Naive thymus-derived CD4-positive, alpha-beta T cell (primary cell): ENCODE measurements at places on chromosomes 11 and 22.

DNA sequence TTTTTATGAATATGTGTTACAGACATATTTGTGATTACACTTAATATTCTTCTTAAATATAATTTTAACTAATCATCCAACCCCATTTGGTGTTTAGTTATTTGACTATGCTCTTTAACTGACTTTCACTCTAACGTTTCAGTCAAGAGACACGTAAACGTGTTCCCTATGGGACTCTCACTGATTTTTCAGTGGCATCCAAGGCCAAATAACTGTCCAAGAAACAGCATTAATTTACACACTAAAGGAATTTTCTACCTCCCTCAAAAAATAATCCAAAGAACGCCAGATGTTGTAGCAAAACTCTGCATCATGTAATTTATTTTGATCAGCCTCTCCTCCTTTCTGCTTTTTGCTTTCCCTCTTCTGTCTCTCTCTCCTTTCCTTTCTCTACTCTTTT, 44.0 kb upstream of the NOX4 start:
- no peak for DNase-seq

- no peak for DNase-seq
These were observed 65.1 kb upstream of the RASD2 start for GRCh38 chr22:35475545-35475944.

DNA sequence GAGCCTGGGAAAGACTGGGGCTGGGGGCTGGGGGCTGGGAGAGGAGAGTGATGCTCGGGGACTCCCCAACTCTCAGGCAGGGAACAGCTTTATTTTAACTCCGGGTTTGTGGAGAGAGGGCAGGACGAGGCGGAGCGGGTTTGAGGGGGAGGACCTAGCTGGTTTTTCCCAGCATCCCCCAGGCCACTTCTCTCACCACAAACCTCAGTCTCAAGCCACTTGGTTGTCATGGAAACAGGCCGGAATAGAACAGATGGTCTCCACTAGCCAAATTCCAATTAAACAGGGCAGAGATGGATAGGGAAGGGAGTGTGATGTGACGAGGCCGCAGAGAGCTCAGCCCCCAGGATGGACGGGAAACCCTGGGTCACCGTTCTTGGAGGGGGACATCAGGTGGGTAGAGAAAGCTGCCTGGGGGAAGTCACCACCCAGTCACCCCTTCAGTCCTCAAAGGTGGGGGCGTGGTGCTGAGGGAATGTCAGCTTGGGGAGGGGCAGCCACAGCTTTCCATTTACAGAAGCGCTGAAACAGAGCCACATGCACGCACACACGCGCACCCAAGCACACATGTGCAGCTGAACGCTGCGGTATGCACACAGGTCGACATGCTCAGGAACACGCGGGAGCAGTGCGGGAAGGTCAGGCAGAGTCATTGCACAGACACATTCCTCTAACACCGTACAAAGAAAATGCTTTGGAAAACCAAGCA, 19.2 kb downstream of the NECTIN1 start:
- DNase-seq, result no peak

- peak; percentile 33 for DNase-seq
These were observed 8.2 kb downstream of the UPB1 start for GRCh38 chr22:24503137-24503842.

- no peak for DNase-seq
These were observed 26.8 kb downstream of the CLDN25 start for GRCh38 chr11:113806406-113806805.

DNA sequence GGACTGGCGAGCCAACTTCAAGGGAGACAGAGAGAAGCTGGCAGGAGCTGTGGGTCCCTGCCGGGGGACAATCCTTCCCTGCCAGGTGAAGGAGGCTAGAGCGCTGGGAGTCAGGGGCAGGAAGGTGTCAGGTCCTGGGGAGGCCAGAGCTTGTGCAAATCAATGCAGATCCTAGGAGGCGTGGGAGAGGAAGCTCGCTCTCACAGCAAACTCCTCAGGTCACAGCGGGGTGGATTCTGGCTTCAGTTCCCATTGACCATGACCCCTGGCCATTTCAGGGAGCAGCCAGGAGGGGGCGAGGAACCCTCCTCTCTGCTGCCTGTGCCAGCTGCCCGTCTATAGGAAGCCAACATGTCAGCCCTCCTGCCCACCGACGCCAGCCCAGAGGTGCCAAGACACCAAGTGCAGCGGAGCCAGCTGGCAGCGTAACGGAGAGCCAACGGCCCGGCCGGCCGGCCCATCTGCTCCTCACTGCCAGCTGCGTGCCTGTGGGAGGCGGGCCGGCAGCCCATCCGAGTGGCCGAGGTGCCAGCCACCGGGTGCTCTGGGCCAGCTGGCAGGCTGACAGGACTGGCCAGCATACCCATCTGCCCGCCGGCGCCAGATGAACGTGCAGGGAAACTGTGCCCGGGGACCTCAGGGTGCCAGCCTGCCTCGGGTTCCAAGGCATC, 374.8 kb downstream of the MIAT start:
- DNase-seq, result no peak

GRCh38 chr22:47369431-47370015, 607.1 kb downstream of the TBC1D22A start:
- DNase-seq, result no peak

DNA sequence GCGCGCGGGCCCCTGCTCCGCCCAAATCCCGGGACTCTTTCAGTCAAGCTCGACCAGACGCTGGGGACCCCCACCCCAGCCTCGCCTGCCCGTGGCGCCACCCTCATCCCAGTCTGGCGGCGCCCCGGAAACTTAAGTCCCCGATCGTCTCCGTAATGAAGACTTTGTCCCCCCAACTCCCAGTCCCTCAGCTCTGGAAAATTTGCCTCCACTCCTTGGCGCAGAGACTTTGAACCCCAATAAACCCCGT, 348 bp downstream of the PLCB3 start:
- DNase-seq, result no peak

DNA sequence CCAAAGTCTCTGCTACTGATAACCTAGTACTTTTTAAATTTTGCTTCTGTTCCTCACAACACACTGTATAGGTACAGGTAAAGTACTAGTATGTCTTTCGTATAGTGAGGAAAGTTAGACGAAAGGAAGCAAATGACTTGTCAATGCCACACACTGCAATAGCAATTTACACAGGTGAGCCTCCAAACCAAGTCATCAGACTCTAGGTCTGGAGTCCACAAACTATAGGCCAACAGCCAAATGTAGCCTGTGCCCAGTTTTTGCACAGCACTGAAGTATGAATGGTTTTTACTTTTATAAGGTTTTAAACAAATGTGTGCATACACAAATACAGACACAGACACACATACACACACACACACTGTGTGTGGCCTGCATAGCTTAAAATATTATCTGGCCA, 28.1 kb downstream of the ALG8 start:
- DNase-seq, result no peak

DNA sequence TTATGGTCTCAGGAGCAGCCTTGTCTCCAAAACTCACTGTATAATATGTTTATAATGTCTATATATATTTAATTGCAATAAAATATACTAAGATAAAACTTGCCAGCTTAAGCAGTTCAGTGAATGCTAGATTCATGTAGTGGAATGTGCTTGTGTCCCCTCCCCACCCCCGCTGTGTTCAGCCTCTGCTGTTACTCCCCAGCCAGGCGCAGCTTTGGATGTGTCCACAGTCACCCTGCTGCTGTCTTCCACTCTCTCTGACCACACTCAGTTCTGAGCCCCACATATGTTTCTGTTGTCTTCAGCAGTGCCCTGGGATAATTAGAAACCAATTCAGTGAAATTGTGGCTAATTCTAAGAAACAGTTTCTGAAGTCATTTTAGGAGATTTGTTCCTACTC, 52.2 kb downstream of the PPFIA1 start:
- no peak for DNase-seq

- no peak for DNase-seq
These were observed 14.3 kb upstream of the SREBF2 start for GRCh38 chr22:41818596-41818995.

- no peak for DNase-seq
These were observed 17.9 kb upstream of the TPH1 start for GRCh38 chr11:18063862-18064434.

DNA sequence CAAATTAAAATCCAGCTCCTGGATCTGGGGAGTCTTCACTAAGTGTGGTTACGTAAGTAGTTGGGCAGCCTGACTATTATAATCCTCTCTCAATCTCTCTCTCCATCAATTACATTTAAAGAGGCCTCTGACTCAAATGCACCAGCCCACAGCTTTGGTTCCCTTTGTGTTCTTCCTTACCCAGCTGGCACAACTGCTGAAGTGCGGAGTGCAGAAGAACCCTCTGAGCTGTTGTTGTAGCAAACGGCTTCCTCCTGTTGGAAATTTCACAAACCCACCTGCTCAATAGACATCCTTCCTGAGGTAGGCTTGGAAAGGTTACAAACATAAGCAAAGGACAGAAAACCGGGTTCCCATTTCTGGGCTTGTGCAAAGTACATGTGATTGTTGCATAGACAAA, 17.0 kb upstream of the SORL1 start:
- DNase-seq, result no peak

GRCh38 chr11:35839368-35840161, 104.3 kb upstream of the LDLRAD3 start:
- no peak for DNase-seq

DNA sequence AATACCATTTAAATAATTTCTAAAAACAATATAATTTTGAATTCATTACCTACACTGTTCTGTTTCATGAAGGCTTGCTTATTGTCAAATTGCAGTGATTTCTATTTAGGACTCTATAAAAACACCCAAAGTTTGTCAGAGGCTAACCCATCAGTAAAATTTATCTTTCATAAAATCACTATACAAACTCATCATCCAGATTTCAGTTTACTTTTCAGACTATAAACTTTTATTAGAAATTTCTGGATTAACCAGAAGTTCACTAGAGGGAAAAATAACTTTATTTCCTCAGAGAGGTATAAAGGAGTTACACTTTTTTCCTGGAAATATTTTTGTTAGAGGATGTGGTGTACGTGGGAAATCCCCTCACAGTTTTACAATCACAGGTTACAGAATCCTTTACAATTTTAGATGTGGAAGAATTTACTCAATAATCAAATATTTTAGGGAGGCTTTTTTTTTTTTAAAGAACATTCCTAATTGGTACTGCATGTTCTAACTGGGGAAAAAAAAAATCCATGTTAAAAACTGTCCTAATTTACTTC, 176.7 kb downstream of the SWAP70 start:
- DNase-seq, result no peak

GRCh38 chr11:3155691-3156258, 9.3 kb downstream of the OSBPL5 start:
- DNase-seq, result no peak

GRCh38 chr22:43498856-43499253, 87.0 kb downstream of the MPPED1 start:
- no peak for DNase-seq

GRCh38 chr11:71438650-71439049, 9.5 kb downstream of the DHCR7 start:
- no peak for DNase-seq

DNA sequence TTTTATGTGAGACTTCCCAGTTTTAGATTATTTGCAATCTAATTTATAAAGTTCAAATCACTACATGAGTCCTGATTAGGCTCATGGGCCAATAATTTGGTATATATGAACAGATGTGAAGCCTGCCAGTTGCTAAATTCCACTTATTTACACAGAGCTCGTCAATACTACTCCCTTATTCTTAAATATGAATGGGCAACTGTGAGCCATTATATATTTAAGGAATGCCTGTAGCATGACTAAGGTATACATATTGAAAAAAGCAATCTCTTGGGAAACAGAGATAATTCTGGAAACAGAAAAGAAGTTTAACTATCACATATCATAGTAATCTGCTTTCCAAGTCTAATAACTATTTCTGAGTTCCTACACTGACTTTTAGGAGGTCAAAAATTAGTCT, 27.0 kb downstream of the RBMXL2 start:
- DNase-seq, result no peak

- no peak for DNase-seq
These were observed 355.3 kb upstream of the CCDC90B start for GRCh38 chr11:83641511-83641910.

- DNase-seq, result no peak
These were observed 1.7 kb upstream of the CBX6 start for GRCh38 chr22:38873469-38874411.

GRCh38 chr22:30643055-30643875, 7.7 kb downstream of the SLC35E4 start:
- DNase-seq, result no peak
